ENCODE measurements at places on chromosomes 3 and 15.
A peak's percentile ranks its signal among the peaks of the same experiment; 100 is the strongest.

GRCh38 chr3:107994956-107995715, 95.7 kb downstream of the CD47 start:
- DNase-seq: no peak

DNA sequence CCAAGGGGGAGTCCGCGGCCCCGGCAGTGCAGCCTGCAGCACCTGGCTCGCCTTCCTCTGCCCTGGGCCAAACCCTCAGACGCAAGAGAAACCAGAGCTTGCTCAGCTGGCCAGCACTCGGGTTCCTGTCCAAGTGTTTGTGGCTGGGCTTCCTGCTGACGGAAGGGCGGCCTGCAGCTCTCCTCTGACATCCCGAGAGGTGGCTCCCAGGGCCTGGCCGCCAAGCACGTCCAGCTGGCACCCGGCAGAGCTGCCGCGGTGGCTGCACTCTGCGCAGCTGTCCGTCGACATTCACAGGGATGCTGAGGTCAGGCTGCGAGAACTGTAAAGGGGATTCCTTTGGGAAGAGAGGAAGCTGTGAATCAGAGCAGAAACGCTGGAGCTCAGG, 85.6 kb downstream of the CPN2 start:
- peak; percentile 94 for DNase-seq

DNA sequence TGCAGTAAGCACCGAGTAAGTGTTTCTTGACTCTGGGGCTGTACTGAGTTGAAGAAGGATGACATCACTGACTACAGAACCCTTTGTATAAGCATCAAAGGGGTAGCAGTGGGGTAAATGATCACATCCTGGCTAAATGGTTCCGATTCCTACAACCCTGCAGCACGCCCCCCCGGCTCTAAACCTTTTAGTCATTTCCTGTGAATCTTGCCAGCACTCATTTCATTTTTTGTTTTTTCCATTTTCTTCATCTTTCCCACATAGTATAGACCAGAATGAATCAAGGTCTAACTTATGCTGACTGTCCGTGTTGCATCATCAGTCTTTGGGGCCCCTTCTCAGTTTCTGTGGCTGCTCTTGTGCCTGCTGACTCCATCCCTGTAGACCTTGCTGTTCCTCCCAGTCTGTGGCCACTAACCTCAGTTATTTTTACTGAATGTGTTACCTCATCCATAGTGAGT, 383.1 kb upstream of the TPRG1 start:
- DNase-seq: peak; percentile 25

GRCh38 chr3:194148383-194148782, 12.4 kb downstream of the HES1 start:
- DNase-seq: no peak

DNA sequence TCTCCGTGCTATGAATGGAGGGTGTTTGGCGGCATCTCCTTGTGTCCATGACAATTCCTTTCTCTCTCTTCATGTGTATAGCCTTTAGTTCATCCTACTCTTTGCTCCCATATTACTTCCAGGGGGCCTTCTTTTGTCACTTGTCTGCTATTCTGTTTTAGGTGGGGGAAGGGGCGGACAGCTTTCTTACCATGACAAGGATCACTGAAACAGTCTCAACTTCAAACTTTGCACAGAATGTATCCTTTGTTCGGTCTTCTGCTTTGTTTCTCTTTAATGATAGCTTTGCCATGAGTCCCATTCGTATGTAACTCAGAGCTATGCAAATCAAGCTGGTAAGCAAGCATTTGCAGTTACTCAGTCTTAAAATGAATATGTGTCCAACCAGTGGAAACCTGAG, 294.2 kb downstream of the TIGIT start:
- no peak for DNase-seq

- DNase-seq: no peak
Observed at GRCh38 chr15:93076875-93077274, 12.1 kb downstream of the RGMA start.

GRCh38 chr3:146899171-146899570, 294.0 kb upstream of the PLSCR5 start:
- DNase-seq: no peak

DNA sequence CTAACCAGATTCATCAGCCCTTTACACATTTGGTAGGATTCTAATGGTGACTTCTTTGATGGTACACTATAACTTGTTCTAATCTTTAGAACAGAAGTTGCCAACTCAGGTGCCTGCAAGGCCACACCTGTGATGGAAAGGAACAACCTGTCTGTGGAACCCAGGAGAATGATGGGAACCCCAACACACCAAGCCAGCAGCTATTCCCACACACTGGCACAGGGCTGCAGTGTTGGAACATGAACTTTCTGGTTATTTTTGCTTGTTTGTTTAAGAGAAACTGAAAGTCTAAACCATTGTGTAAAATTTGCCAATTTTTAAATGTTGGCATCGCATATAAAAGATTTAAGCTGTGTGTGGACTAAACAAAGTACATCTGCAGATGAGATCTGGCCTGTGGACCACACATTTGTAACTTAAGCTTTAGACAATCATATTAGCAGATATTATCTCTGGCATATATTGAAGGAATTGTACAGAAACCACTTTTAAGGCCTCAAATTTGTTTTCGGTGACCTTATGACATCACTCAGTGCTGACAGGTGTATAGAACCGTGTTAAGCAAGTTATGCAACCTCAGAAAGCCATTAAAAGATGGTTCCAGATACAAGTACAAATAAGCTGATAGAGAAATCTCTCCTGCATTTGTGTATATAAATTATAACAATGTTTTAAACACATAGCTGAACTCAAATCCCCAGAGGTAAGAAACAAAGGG, 242.9 kb downstream of the SLC9A9 start:
- no peak for DNase-seq

DNA sequence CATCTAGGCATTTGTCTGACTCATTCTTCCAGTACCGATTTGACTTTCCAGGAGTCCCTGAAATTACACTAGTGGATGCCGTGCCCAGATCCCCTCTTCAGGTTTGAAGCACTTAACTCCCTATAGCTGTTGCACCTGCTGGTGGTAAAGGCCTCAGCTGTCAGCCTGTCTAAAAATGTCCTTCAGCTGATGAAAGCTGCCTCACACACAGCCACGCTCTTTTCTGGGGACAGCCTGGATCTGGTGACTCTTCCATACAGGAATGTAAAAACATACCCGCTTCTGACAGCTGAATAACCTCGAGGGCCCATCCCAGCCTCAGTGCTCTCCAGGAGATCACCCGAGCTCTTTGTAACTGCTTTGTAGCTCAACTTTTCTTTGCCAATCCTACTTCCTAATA, 534.1 kb upstream of the GRM7 start:
- DNase-seq: no peak

GRCh38 chr3:115960799-115961198, 337.5 kb downstream of the GAP43 start:
- DNase-seq: peak; percentile 22

- no peak for DNase-seq
Observed at GRCh38 chr3:131988209-131988608, 46.6 kb downstream of the CPNE4 start.
